CD14-positive monocyte (primary cell): ENCODE measurements at places on chromosomes 4 and X.

DNA sequence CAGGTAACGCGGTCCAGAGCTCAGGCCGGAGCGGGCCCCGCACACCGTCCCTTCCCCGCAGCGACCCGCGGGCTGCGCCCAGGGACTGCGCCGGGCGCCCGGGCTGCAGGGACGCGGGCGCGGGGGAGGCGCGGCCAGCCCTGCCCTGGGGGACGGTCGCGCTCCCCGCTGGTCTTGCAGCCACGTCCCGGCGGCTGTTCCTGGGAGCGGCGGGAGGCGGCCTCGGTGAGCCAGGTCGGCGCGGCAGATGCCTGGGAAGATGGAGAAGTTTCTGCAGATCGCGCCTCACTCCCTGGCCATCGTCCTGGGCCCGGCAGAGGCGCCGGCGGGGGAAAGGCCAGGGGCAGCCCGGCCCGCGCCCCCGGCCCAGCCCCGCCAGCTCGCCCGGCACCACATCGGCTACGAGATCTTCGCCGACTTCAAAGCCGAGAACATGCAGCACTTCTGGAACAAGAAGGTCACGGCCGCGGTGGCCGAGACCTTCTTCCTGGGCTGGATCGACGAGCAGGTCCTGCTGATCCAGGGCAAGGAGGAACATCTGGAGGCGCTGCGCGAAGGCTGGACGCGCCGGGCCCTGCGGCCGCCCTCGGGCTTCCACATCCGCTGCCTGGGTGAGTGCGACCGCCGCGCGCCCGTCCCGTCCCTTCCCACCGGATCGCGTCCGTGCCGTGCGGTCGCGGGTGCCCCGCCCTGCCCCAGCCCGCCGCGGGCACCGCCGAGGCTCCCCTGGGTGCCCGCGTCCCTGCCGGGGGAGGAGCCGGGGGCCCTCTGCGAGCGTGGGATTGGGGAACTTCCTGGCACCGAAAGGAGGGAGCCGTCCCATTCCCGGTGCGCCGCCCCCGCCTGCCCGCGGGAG, 107.4 kb upstream of the STOX2 start:
- peak; percentile 1 for DNase-seq

GRCh38 chr4:6403400-6403685, 69.1 kb downstream of the PPP2R2C start:
- no peak for DNase-seq

DNA sequence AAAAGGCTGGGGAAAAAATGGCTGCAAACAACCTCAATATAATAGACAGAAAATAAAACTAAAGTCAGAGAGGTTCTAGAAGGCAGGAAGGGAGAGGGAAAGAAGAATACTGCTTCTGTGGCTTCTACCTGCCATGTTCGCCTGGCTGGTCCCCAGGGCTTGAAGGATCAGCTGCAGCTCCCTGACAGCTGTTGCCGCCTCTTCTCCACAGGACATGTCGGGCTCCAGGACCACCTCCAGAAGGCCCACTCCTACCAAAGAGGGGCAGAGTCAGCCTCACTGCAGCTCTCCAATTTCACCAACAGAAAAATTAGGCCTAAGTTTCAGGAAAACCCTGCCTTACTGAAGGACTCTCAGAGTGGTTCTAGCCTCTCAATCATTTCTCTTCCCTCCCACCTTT, 44.9 kb downstream of the GATB start:
- no peak for DNase-seq

DNA sequence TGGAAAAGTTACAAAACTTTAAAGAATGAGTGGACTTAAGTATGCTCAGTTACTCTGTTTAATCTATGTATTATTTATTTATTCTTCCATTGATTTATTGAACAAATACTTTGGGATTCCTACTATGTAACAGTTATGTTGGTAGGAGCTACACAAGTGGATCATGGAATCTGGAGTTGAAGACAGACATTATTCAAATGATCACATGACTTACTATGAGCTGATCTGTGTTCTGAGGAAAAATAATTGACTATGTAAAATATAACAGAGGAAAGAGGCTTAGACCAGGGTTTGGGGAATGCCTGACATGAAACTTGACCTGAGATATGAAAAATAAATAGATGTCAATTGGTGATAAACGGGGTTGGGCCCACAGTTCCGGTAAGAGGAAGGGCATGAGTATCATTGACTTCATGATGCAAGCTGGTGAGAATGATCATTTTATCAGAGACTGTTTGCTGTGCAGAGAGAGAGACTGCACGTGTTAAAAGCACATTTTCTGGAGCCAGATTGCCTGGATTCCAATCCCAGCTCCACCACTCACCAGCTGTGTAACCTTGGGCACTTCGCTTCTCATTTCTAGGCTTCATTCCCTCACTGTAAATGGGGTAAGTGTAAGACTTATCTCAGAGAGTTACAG, 179.0 kb downstream of the SPCS3 start:
- DNase-seq = no peak

GRCh38 chrX:45110494-45110893, 90.2 kb downstream of the DIPK2B start:
- DNase-seq = no peak
